NT2/D1 (cell line): ENCODE measurements at places on chromosomes 6 and 20.

DNA sequence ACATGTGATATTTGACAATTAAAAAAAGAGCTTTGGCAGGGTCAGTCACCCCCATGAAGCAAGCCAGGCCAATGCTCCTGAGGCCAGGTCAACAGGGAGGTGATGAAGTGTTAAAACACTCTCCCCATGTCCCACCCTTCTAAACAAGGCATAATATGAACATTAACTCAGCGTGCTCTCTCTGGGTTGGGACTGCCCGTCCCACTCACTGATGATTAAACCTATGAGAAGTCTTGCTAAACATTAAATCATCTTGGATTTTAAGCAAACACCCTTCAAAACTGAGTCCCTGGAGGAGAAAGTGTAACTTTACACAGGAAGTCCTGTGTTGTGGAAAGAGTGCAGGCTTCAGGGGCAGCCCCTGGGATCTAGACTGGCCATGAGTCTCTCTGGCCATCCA is 558.5 kb downstream of the CD83 start:
- DNase-seq: no peak

DNA sequence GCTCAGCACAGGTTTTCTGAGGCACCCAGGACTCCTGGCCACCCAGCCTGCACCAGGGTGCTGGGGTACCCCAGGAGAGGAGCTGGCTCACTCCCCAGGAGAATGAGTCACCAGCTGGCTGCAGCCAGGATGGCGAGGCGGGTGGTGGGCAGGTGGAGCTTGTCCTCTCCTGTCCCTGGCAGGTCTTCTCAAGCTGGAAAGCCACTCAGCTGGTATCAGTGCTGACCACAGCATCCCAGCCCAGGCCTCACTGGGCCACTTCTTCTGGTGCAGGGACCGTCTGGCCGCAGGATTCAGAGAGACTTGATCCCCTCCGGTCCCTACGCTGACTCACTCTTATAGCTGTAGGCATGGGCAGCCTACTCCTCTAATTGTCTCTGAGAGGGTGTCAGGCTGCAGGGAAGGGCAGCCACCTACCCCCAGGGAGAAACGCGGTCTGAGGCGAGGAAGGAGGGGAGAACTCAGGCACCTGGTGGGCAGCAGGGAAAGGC is 22.2 kb downstream of the TFEB start:
- DNase-seq: no peak

DNA sequence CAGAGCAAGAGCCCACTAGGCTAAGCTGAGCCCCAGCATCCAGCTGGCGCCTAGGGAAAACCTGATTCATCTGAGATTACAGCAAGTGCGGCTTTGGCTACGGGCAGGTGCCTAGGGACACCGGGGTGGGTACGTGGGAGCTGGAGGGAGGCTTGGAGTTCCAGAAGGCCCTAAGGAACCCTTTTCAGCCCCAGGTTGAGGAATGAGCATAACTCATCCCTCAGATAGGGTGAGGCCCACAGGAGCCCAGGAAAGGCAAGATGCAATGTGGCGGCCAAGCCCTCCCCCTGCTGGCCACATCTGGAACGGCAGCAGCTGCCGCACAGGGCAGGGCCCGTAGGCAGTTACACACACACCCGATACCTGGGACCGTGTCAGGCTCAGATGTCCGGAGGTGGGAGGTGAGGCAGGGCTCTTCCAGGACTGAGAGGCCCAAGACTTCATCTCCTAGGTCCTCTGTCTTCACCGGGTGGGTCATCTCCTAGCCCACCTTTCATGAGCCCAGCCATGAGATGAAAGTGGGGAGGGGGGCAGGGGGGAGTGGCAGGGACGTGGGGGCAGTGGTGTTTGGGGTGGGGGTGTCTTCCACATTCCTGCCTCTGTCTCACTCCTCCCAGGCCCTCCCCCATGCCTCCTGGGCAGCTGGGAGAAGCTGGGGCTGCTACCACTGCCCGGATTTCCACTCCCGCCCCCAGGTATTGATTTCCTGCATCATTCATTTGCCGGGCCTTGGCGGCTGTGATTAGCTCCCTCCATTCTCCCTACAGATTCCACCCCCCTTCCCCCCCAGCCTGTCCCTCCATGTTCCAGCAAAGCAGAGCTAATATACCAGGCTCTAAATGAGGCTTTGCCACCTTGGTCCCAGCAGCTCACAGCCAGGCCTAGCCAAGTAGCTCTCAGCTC is 5.5 kb downstream of the MDGA1 start:
- DNase-seq: peak; percentile 49

DNA sequence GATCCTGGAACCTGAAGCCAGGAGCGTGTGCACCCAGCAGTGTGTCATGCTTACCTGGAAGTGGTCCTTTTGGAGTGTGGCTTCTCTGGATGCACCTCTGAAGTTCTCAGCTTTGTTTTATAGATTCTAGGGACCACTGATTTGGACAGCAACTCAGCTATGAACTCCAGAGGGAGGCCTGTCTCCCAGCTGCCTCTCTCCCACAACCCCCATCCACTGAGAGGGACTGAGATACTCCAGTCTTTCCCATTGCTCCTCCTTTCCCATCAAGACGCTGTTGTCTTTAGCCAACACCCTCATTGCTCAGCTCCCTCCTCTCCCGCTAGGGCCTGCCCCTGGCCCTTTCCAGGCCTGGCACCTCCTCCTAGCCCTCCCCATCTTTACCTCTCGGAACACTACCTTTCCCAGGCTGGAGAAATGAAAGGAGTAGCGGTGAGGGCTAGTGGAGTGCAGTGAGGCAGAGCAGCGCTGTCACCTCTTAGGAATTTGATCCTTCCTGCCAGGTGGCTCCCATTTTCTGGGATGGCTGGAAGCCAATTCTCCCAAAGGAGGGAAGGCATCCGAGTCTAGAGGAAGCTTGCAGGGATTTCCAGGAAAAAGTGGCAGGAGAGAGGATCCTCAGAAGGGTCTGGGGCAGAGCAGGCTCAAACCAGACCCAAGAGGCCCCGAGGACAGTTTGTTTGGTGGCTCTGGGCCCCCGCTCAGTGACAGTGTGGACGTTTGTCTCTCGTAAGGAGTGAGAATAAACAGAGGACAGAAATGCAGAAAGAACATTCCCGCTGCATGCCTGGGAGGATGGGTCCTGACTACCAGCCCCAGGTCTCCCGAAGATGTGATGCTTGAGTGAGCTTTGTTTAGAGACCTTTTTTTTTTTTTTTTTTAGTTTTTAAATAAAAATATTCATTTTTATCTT is at the start of gene LRRN4:
TSS of gene LRRN4 (minus strand) at position 285 of the 913 bp plus-strand sequence. CDS start 1,261 bp downstream, outside the sequence.
- DNase-seq: peak; percentile 58

- DNase-seq: no peak
Measured at GRCh38 chr20:36149469-36149868, 5.1 kb upstream of the EPB41L1 start.

DNA sequence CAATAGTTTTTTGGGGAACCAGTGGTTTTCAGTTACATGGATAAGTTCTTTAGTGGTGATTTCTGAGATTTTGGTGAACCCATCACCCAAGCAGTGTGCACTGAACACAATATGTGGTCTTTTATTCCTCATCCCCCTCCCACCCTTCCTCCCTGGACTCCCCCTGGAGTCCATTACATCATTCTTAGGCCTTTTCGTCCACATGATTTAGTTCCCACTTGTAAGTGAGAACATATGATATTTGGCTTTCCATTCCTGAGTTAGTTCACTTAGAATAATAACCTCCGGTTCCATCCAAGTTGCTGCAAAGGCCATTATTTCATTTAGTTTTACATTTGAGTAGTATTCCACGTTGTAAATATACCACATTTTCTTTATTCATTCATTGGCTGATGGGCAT is 28.3 kb downstream of the RPP40 start:
- no peak for DNase-seq

- DNase-seq: no peak
Measured at GRCh38 chr6:123009059-123009458, 13.0 kb downstream of the CLVS2 start.

- no peak for DNase-seq
Measured at GRCh38 chr6:130557481-130558112, 191.8 kb downstream of the TMEM200A start.

DNA sequence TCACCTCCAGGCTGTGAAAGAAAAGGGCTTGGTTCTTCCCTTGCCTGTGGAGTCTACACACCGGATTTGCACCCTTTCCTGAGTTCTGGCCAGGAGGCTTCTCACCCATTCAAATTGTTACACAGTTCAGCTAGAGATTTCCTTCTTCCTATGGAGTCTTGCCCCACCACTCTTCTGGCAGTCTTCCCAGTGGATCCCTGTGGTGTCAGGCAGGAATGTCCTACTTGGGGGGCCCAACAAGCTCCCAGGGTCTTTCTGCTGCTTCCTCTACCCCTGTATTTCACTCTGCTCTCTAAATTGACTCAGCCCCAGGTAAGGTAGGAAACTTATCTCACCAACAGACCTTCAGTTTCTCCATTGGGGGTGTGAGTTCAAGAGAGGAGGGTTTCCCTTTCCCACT is 14.0 kb upstream of the CST9L start:
- no peak for DNase-seq

DNA sequence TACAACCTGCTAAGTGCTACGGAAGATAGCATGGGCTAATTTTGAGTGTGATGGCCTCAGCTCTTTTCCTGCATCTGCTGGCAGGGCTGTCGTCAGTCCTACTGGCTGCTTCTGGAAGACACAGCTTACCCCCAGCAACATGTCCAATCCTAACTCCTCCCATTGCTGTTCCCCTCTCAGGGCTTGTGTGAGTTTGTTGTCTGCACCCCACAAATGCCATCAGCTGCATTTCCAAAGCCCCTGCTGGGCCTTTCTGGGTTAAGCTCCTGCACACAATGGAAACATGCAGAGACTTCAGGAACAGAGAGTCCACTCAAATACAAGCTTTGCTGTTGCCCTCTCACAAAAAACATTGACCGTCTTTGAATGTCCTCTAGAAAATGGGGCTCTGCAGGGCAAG is 84.7 kb downstream of the RNF182 start:
- DNase-seq: peak; percentile 33

- DNase-seq: no peak
Measured at GRCh38 chr6:35473850-35474130, 5.6 kb downstream of the RPL10A start.

GRCh38 chr6:28606424-28607391 is 81.0 kb downstream of the GPX5 start:
- peak; percentile 55 for DNase-seq

GRCh38 chr6:113052506-113052905 is 705.4 kb downstream of the RFPL4B start:
- no peak for DNase-seq

DNA sequence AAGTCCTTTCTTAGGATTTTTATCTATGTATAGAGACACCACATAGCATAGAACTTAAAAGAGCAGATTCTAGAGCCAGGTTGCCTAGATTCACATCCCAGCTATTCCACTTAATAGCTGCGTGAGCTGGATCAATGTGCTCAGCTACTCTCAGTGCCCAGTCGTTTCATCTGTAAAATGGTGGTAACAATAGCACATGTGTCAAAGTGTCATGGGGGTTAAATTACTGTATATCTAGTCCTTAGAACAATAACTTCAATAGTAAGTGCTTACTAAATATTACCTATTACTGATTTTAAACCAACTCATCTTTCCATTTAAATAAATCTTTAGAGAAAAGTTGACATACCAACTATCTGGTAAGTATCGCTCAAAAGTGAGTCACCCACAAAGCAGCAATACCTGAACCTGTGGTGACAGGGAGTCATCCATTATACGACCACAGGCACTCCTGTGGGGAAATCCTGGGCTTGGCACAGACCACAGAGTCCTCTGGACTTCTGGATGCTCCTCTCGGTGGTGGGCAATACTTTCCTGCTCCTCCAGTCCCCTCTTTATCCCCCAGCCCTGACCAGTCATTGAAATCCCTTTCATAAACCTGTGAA is 154.8 kb downstream of the PDSS2 start:
- no peak for DNase-seq

- DNase-seq: no peak
Measured at GRCh38 chr6:121593011-121593641, 157.7 kb downstream of the GJA1 start.

DNA sequence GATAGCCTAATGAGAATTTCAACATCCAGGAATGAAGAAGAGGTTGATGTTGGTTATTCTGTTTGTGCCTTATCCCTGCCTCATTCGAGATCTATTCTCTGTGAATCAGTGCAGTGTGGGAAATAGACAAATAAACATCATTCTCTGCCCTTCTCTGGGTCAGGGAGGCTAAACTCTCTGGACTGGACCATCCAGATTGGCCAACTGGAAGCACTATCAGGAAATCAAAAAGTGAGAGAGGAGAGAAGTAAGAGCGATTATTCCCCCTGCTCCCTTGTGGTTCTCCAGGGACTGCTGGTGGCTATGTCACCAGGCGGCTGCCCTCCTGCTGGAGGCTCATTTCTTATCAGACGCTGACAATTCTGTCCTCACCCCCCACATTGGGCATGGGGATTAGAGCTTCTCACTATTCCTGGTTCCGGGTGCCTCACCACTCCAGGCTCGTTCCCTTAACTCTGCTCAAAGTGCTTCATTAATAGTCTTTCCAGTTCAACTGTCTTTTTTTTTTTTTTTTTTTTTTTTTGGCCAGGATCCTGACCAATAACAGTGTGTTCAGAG is 201.7 kb upstream of the RREB1 start:
- DNase-seq: no peak

- DNase-seq: no peak
Measured at GRCh38 chr6:112037783-112038216, 16.1 kb upstream of the CCN6 start.

DNA sequence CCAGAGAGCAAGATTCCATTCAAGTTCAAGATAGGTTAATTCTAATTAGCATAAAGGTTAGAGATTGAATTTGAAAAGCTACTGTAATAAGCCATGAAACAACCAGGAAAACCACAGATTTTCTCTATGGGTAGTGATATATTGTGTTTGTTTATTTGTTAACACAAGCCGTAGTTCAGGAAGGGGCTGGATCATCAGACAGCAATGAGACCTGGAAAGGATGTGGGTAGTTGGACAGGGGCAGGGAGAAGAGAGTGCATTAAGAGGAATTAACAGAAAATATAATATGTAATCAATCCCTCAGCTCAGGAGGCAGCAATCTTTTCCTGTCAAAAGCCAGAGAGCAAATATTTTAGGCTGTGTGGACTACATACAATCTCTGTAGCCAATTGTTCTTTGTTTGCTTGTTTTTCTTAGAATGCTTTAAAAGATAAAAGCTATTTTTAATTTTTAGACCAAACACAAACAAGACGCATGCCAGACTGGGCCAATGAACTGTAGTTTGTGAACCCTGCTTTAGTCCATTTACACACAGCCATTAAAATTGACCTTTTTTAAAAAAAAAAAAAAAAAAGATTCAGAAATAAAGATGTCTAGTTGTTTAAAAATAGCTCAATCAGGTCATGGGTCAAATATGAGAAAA is 398.7 kb upstream of the MARCKS start:
- DNase-seq: no peak

DNA sequence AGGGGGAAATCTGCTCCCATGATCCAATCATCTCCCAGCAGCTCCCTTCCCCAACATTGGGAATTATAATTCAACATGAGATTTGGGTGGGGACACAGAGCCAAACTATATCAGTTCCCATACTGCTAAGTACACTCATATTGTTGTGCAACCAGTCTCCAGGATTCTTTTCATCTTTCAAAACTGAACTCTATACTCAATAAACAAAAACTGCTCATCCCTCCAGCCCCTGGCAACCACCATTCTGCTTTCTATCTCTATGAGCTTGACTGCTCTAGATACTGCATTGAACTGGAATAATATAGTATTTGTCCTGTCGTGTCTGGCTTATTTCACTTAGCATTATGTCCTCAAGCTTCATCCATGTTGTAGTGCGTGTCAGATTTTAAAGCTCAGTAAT is 42.9 kb downstream of the STX11 start:
- DNase-seq: no peak

- DNase-seq: peak; percentile 71
Measured at GRCh38 chr20:49989234-49990065, 6.7 kb downstream of the SNAI1 start.
